ENCODE measurements at places on chromosomes 2 and 18. TPM values are rescaled to one million over a fixed set of nuclear protein-coding genes. Genes with fewer than 3 reads are reported as not detected.

- no peak for DNase-seq
Measured at GRCh38 chr2:145020694-145021093, 500.8 kb upstream of the ZEB2 start.

- DNase-seq, result peak; percentile 84
Measured at GRCh38 chr2:224847961-224848850, 132.0 kb upstream of the CCDC195 start.

DNA sequence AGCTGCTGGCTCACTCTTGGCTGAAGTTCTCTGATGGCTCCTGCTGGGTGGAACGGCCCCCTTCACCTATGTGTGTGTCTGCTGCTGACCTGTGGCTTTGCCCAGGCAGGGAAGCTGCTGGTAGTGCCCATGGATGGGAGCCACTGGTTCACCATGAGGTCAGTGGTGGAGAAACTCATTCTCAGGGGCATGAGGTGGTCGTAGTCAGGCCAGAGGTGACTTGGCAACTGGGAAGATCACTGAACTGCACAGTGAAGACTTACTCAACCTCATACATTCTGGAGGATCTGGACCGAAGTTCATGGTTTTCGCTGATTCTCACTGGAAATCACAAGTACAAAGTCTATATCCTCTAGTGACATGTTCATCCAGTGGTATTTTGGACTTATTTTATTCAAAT lies 13.9 kb upstream of the UGT1A8 start:
- no peak for DNase-seq

DNA sequence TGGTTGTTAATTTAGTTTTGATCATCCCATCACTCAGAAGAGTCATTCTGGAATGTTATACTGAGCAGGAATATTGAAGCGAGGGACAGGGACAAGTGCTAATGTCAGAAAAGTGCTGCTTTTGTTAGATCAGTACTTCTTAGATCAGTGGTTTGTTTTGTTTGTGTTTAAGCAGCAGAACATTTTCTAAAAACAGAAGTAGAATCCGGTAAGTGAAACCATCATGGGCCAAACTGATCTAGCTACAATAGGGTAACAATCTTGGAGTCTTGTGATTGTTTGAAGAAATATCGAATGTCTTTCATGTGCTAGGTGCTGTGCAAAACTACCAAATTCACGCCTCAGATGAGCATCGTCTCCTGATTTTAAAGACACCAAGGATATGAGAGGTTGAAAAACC lies 45.1 kb upstream of the SEC11C start:
- no peak for DNase-seq

- DNase-seq, result no peak
Measured at GRCh38 chr18:2641638-2642037, 13.9 kb upstream of the SMCHD1 start.

GRCh38 chr2:9738535-9739496 lies 104.5 kb upstream of the TAF1B start:
- DNase-seq, result peak; percentile 58

- DNase-seq, result no peak
Measured at GRCh38 chr2:102449370-102449974, 23.6 kb upstream of the SLC9A4 start.

DNA sequence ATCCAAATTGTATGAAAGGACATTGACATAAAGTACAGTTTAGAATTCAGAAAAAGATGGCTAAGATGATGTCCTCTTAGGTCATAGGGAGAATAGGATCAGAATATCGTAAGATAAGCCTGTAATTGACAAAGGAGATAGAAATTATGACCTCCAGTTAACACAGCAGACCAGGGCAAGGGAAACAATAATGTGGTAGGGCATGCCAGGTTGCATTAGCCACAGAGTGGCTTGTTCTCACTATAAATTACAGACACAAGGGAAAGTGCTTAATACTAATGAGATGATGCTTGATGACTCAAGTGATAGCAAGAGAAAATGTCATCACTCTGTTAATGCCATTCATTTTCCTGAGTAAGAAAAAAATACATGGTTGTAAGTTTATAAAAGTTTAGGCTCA lies 48.9 kb upstream of the LRP1B start:
- DNase-seq, result no peak

GRCh38 chr2:88601286-88601685 lies 26.0 kb downstream of the EIF2AK3 start:
- DNase-seq, result no peak

GRCh38 chr18:58520969-58521368 lies 107.9 kb downstream of the ALPK2 start:
- no peak for DNase-seq

GRCh38 chr2:26901326-26902183 lies 53.6 kb downstream of the DPYSL5 start:
- no peak for DNase-seq

DNA sequence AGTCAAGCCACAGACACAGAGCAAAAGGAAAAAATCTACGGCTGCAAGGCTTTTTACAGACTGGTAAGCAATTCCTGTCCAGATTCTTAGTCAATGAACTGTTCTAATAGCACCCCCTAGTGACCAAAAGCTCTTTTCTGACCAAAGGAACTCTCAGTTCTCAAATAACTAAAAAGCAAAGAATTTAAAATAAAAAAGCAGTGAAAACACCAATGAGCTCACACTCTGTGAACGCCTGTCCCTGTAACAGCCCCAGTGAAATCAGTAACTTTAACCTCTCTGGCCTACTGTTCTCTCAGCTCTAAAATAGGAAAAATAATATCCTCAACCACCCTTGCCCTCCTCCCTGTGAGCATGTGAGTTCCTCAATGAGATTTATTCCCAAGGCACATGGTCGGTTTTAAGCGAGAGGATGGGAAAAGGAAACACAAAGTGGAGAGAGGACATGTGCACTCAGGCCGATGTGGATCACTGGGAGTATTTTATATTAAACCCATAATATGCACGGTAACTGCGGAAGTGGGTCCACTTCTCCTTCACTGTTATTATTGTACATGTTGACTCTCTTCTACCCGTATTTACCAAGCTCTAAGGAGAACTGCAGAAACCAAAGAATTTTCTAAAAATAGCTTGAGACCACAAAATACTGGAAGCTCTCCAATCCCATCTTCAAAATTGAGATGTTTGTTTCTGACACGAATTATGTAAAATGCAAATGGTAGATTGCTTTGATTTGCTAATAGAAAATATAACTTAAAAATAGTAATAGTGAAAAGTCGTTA lies 128.5 kb downstream of the STK39 start:
- DNase-seq, result no peak

DNA sequence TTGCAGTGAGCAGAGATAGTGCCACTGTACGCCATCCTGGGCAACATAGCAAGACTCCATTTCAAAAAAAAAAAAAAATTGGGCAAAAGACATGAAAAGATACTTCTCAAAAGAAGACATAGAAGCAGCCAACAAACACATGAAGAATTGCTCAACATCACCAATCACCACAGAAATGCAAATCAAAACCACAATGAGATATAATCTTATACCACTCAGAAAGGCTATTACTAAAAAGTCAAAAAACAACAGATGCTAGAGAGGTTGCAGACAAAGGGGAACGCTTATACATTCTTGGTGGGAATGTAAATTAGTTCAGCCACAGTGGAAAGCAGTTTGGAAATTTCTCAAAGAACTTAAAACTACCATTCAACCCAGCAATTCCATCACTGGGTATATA lies 43.1 kb upstream of the CHAC2 start:
- no peak for DNase-seq

- DNase-seq, result no peak
Measured at GRCh38 chr2:141105763-141106162, 1025.1 kb downstream of the LRP1B start.

DNA sequence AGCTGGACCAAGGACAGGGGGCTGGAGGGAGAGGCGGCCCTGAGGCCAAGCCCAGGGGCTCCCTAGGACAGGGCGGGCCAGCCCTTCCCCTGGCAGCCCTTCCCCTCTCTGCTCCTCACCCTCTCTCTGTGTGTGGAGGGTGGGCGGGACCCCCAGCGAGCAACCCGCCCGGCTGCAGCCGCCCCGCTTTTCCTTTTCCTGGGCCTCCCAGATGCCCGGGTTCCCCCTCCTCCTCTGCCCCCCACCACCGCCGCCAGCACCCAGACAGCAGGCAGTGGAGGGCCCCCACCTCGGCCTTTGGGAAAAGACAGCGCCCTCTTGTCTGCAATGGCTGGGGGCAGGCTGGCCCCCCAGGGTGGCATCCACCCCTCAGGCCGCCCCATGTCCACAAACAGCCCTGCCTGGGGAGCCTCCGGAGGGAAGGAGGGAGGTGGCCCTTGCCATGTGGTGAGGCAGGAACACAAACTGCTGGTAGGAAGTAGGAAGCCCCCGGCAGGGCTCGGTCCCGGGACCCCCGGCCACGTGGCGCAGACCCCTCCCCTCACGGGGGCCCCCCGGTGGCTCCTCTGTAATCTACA lies 135.1 kb upstream of the CTDP1 start:
- DNase-seq, result peak; percentile 21

GRCh38 chr2:168687314-168687713 lies 115.1 kb upstream of the NOSTRIN start:
- no peak for DNase-seq

DNA sequence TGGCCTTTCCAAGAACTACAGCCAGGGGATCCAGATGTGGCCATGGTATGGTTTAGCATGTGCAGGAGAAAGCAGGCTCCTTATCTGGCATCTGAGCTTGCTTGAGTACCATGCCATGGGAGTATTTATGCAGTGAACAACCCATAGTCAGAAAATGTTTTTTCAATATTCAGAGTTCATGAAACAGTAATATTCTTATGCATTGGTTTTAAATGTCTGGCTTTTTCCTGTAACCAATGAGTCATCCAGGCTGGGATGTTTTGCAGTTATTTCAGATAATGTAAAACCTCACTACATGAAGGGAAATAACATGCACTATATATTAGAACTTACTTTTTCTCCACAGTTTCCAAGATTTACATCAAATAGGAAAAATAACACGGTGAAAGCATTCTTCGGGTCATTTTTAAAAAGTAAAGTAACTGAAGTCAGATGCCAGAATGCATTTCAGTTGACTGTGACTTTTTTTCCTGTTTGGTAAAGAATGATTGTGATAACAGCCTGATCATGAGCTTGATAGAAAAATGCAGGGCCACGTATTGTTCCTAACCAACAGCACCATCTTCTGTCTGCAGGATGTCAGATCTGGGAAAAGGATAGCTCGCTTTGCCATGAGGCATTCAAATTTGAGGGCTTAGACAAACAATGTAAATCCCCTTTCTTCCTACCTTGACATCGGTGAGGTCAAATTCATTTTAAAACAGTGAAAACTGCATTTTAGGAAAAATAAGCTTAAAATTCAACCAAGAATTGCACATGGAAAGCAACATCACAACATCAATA lies 152.8 kb downstream of the DSC3 start:
- no peak for DNase-seq

- DNase-seq, result no peak
Measured at GRCh38 chr2:70807102-70807827, 13.1 kb downstream of the CLEC4F start.

DNA sequence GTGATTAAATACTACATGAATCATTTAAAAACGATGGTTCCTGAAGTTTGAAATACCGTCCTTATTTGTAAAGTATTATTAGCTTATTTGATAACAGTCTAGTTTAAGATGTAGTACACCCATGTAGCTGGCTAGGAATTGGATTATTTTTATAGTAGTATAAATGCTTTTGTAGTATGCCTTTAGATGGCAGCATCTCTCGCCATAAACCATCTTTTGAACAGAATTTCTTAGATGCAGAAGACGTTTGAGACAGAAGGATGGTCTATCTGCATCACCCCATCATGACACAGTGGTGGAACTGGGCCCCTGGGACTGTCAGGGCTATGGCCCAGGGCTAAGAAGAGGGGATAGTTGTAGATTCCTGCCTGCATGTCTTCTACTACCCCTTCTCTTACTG lies 152.7 kb downstream of the WDSUB1 start:
- no peak for DNase-seq

- DNase-seq, result no peak
Measured at GRCh38 chr2:174607989-174608865, 10.6 kb upstream of the WIPF1 start.

GRCh38 chr2:150350500-150350899 lies 137.0 kb downstream of the RND3 start:
- DNase-seq, result no peak

GRCh38 chr18:78510636-78511035 lies 469.0 kb upstream of the SALL3 start:
- no peak for DNase-seq

DNA sequence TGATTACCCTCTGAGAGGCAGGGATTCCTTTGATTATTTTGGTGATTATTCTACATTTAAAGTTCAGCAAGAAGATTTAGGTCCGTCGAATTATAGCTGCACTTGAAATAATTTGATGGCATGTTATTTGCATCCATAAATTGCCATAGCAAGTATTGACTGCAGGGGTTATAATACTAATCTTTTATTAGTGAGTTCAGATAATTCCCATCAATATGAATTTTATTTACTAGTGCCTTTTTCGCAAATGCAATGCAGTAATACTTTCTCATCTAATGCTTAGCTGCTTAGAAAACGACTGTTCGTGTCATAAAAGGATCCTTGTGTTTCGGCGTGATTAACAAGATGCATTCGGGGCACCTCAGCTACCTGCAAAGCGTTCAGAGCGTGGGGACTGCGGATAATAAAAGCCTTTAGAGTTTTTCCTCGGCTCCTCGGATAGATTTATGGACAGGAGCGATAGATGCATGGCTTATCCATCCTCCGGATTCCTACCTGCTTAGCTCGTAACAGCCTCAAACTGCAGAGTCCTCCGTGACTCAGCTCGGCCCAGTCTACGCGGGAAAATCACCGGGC lies 2.5 kb upstream of the GBX2 start:
- DNase-seq, result no peak

DNA sequence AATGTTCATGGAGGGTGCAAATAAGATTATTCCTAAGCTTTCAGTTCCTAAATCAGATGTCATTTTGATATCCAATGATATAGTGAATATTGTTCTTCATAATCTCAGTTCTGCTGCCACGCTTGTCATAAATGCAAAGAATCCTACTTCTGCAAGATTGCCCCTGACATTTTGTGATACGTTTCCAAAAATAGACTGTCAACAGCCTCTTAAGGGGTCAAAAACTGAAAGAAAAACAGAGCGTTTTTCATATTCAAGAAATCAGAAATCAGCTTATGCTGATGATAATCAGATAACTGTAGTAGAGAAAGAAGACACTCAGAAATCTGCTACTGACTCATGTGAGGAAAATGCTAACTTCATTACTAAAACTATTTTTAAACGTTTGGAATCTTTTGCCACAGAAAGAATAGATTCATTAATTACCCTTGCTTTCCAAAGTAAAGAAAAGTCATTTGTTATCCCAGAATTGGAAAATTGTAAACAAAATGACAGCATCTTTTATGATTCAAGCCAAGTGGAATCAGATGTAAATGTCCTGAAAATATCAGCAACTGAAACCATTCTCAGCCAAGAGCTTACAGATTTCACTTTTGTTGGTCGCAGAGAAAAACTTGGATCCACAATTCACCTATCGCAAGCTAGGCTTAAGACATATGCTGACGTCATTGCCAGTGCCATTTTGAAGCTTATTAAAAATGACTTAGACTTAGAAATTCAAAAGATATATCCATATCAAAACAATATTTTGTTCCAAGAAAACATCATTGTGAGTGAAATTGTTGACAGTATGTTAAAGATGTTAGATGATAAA lies 55.1 kb downstream of the FSIP2 start:
- DNase-seq, result no peak

Gene HDLBP
- polyA plus RNA-seq, result 220 TPM

Gene GREB1L
- 1.1 TPM for polyA plus RNA-seq

Gene DSC2
- 2.9 TPM for polyA plus RNA-seq

Gene GCG
- 1.6 TPM for polyA plus RNA-seq

Gene MYCN
- not detected for polyA plus RNA-seq

Gene PSTPIP2
- 2.8 TPM for polyA plus RNA-seq

Gene DUSP19
- polyA plus RNA-seq, result 3.4 TPM

Gene RNF144A
- polyA plus RNA-seq, result 0.63 TPM

Gene MDH1
- 157 TPM for polyA plus RNA-seq

Gene EDAR
- polyA plus RNA-seq, result not detected

Gene C18orf54
- polyA plus RNA-seq, result 0.50 TPM

Gene ARHGAP25
- polyA plus RNA-seq, result 6.0 TPM
